EH (cell line): ENCODE measurements at places on chromosomes 16 and 17.

DNA sequence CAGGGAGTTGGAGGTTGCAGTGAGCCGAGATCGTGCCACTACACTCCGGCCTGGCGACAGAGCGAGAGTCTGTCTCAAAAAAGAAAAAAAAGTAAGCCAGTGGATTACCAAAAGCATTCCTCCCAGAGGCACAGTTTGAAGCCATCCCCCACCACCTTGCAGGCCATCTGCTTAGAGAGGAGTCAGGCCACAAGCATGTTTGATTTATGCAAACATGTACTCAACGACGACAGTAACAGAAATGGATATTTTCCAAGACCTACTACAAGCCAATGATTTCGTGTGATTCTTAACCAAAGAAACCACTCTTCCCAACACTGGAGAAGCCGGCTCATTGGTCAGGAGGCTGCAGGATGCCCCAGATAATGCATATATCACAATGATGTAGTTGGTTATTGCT, 34.8 kb downstream of the MYH13 start:
- peak; percentile 63 for DNase-seq

- DNase-seq = no peak
Measured at GRCh38 chr16:14020141-14020540, 51.0 kb upstream of the MRTFB start.

- DNase-seq = peak; percentile 70
Measured at GRCh38 chr17:61635913-61636432, 45.0 kb upstream of the NACA2 start.

- DNase-seq = no peak
Measured at GRCh38 chr17:17395246-17395802, 81.5 kb upstream of the MED9 start.

GRCh38 chr17:69812240-69812837, 262.7 kb upstream of the KCNJ16 start:
- DNase-seq = peak; percentile 8

DNA sequence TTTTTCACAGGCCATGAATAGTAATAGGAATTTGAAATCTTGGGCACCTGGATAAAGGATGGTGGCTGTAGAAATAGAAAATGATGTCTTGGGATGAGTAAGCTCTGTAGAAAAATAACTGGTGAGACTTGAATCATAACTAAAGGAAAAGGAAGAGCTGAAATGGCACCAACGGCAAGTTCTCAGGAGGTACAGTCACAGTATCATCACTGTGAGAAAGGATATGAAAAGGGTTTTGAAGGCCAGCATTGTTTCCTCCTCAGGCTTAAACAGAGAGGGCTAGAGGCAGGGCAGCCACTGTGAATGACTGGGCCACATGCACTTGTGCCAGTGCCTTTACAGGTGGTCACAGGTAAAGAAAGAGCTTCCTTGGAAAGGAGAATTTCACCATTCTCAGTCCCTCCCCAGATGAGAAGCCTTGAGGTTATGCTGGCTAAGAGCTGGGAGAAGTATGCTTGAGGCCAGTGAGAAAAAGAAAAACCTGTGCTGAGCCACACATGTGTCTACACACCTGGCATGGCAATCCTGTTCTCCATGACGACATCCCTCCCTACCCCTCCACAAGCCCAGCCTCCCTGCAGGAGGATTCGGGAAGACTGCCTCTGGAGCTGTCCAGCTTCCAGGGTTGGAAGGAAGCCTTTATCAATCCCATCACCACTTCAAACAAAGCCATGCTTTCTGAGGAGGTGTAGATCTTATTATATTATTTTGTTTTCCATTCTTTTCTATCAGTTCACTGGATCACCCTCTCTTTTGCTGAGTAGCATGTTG, 3.8 kb upstream of the ANKFN1 start:
- no peak for DNase-seq

DNA sequence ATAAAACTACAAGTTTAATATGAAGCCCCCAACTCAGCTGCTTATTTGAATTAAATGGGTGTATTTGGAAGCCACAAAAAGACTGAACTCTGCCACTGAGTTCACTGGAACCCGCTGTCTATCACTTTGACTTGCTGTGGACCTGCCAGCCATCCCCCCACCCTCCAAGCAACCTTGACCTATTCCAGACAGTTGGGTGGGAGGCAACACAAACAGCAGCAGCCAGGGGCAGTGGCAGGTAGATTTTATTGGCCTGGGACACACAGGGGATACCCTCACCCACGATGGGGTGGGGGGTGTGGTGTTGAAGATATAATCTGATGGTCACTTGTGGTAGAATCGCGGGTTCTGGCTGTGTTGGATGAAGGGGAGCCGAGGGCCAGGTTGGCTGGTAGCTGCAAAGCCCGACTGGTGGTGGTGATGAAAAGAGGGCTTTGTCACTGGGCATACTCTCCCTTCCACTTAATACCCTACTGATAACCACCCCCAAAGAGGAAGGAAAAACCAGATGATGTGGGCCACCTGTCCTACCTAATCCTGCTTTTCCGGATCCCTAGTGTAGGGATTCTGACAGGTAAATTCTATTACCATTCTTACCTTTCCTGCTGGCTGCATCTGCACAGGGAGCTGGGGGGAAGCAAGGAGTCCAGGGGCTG, 2.6 kb downstream of the GPS2 start:
- DNase-seq = no peak

DNA sequence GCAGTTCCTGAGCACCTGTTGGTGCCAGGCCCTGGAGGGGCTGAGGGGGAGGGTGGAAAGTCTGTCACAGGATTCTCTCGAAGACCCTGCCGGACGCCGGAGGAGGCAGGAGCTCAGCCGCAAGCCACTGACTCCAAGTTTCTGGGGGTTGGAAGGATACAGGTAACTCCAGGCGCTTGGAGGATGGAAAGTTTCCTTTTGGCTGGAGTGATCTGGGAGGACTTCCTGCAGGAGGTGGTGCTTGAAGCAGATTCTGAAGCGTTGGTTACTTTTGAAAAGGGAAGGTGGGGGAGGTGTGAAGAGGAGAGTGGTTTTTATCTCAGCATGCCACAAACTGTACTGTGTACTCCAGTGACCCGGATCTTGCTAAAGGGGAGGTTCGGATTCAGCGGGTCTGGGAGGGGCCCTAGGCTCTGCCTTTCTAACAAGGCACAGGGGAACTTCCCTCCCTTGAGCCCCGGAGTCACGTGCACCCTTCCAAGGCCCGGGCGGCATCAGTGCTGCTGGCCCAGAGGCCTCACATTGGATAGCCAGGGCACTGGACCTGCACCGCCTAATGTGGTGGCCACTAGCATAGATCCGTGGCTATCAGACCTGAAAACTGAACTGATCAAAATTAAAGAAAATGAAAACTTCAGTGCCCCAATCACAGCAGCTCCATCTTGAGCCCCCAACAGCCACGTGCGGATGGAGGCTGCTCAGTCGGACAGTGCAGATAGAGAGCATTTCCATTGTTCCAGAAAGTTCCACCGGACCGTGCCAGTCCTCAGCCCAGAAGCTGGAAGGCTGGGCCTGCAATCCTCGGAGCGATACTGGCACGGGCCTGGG, 42.2 kb upstream of the GSE1 start:
- no peak for DNase-seq

DNA sequence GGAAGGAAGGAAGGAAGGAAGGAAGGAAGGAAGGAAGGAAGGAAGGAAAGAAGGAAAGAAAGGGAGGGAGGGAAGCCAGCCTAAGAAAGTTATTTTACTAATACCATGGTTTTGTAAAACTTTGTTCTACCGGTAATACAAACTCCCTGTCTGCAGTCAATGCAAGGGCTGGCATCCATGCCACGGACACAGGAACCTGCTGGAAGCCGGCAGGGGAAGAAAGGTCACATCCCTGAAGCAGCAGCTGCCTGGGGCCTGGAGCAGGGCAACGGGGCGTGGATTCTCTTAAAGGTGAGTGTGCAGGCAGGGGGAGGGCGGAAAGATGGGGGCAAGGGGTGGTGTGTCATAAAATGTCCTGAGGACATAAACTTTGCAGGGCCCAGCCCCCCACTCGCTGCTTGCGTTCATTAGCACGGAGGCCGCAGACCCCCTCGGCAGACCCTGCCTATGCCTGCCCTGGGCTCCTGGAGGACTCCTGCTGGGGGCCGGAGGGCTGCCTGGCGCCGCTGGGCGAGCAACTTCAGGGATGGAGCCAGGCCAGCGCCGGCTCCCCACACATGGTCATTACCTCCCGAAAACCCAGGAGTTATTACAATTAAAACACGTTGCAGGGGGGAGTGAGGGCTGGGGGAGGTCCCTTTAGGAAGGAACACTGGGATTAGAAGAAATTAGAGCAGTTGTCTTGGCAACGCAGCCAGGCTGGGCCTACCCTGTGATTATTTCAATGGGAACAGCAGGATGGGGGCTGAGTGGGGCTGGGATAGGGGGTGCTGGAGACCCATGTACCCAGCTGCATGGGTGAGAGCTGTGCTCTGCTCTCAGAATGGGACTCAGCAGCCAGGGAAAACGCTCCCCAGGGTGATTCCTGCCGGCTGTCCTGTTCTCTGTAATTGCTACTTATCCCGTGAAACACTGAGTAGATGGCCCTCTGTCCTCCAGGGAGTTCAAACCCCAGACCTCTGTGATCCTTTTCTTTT, 257.9 kb downstream of the SOX9 start:
- DNase-seq = no peak

DNA sequence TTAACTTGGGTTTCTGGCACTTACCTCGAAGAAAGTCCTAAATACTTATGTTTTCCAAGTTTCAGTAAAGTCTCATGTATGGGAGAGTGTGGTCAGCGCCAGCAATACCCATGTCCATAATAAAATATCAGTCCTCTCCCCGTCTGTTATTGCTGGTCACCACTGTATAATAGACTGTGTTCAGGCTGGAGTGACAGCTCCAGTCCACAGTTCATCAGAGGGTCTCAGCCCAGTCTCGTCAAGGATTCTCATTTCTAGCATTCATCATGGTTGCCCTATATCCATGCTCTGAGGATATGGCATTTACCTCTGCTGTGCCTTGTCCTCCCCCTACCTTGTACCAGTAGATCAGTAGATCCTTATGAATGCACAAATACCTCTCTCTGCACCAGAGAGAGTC, 384.5 kb downstream of the NPIPA7 start:
- DNase-seq = no peak

DNA sequence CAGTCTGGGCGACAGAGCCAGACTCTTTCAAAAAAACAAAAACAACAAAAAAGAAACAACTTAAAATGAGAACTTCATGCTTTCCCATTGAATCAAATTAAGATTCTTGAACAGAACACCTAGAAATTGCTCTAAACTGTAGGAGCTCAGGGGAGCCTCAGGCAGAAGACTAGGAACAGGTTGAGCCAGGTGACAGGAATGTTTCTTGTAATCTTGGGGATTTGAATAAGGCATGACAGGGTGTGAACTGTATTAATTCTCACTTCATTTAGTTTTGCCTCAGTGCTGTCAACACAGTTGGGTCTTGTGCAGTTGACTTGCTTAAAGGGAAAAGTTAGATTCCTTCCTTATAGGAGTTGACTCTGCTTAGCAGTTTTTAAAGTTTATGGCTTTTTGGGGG, 27.8 kb downstream of the SOCS7 start:
- no peak for DNase-seq

DNA sequence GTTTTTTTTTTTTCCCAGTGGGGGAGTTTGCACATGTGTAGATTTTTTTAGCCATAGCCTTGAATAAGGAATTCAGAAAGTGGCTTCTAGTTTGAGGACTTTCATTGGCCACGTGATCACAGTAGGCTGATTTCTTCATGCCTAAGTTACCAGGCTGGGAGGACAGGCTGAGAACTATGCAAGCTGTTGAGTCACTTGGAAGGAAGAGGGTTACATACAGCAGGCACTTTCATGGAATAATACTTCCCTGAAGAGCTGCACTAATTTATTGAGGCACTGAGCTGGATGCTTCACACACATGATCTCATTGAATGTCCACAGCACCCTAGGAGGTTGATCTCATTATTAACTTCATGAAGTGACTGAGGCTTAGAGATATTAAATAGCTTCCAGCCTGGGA, 22.8 kb downstream of the PRKCB start:
- peak; percentile 20 for DNase-seq

GRCh38 chr16:4859900-4860255, 12.6 kb downstream of the UBN1 start:
- no peak for DNase-seq

GRCh38 chr17:78771758-78772382, 10.2 kb downstream of the CYTH1 start:
- DNase-seq = no peak

DNA sequence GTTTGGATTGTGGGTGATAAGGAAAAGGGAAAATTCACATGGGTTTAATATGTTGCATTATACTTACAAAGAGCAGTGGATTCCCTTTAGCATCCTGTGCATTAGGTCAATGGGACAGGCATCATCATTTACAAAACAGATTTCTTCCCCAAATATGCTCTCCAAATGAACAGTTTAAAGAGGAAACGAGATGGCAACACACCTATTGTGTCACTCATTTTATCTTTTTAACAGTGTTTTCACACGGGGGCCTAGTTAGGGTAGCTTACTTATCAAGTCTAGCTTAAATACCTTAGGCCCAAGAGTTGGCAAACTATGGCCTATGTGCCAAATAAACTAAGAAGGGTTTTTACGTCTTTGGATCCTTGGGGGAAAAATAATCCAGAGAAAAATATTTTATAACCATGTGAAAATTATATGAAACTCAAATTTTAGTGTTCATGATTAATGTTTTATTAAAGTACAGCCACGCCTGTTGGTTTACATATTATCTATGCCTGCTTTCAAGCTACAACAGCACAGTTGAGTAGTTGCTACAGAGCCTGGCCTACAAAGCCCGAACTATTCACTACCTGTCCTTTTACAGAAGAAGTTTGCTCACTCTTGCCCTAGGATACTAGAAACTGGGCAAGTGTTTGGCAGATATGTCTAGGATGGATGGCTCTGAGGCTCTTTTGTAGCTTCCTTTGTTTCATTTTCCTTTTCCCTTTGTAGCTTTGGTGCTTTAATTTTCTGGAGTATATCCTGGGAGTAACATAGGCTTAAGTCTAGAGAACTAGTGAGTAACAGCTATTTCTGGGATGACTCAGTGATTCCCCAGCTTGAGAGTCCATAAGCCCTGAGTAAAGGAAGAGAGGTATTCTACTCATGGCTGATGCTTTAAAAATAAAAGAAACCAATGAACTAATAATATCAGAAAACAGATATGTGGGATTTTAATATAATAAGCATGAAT, 12.4 kb downstream of the NUP93 start:
- DNase-seq = peak; percentile 90
